ENCODE measurements at places on chromosomes 6 and 20.
A peak's percentile ranks its signal among the peaks of the same experiment; 100 is the strongest.

DNA sequence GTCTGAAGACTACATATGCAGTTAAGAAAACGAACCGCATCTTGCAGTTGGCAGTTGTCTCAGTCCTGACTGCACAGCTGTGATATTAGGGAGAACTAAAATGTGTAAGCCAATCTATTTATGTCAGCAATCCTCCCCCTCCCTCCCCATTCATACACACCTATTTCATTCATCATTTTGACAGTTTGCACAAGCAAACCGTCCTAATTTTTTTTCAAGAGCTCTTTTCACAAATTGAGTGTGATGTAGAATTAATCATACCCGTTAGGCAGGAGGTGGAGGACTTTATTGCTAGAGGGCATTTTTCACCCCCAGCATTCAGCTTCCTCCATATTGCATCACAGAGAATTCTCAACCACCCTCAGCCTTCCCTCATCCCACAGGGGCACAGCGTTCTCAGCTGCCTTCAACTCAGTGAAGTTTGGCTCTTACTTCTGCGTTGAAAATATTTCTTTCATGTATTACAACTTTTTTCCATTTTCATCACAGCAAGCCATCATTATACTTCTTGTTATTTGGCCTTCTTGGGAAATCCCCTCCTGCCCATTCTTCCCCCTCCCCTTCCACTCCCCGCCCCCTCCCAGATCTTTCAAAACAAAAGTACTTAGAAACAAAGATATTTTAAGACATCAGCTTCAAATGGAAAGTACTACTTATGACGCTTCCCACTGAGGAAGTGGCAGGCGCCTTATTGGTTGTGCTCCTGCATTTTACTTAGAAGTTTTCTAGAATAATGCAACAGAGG is 37.5 kb downstream of the NOX3 start:
- DNase-seq: no peak

- DNase-seq: no peak
These were observed 41.4 kb downstream of the INSM1 start for GRCh38 chr20:20409331-20409730.

- DNase-seq: no peak
These were observed 10.5 kb upstream of the KIAA1755 start for GRCh38 chr20:38270869-38271605.

DNA sequence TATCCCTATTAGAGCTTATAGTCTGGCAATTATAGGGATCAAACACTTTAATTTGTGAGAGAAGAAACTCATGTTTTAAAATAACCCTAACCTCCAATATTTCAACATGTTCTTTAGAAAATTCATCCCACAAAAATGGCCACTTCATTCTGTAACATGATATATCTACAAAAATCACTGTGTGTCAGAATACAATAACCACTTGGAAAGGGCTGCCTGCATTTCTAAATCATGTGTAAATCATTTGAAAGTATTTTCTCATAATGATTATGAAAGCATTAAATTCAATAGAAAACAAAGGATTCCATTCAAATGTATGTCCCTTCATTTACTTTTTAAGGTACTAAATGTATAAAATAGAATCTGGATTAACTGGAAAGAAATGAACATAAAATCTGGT is 101.4 kb upstream of the NHSL1 start:
- DNase-seq: no peak

- DNase-seq: no peak
These were observed 314.0 kb upstream of the JAG1 start for GRCh38 chr20:10987651-10988383.

DNA sequence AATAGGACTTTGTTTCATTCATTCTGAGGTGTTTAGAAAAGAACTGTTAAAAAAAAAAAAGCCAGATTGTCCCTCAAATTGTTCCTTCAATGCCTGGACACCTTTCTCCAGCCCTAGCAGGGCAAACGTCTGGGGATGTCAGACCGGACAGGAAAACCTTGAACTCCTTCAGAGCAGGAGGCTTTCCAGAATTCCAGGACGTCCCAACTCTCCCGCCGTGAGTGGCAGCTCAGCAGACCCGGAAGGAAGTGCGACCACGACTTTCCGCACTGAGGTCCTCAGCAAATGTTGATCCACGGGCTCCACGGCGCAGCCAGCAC is 139.1 kb downstream of the DLL1 start:
- DNase-seq: no peak

DNA sequence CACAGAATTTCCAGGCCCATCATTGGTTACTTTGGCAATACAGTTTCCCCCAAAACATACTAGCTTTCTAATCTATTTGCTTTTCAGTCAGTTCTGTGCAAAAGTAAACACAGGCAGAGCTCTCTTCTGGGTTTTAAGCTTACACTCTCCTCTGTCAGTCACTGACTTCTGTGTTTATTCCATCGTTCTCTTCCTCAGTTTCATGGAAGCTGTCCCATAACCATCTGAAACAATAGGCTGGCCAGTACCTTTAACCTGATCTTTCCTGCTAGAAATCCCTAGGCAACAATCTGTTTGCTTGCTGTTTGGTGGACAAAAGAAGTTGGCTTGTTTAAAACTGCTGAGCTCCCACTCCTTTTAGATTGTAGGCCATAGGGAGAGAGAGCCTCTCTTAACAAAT is 431.5 kb downstream of the HACE1 start:
- DNase-seq: no peak

GRCh38 chr20:23783447-23783846 is 32.7 kb upstream of the CST1 start:
- no peak for DNase-seq

DNA sequence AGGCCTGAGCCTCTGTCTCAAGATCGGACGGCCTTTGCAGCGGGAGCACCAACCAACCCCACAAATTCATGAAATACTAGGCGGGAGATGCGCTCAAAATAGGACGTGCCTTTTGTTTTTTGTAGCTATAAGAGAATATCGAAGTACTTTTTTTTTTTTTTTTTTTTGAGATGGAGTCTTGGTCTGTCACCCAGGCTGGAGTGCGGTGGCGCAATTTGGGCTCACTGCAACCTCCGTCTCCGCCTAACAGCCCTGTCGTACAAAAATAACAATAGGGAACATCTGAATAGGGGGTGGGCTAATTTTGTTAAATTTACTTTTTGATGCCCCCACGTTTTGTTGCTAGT is 5.9 kb upstream of the TUBB2A start:
- DNase-seq: no peak

GRCh38 chr6:113050979-113051378 is 703.8 kb downstream of the RFPL4B start:
- DNase-seq: no peak

DNA sequence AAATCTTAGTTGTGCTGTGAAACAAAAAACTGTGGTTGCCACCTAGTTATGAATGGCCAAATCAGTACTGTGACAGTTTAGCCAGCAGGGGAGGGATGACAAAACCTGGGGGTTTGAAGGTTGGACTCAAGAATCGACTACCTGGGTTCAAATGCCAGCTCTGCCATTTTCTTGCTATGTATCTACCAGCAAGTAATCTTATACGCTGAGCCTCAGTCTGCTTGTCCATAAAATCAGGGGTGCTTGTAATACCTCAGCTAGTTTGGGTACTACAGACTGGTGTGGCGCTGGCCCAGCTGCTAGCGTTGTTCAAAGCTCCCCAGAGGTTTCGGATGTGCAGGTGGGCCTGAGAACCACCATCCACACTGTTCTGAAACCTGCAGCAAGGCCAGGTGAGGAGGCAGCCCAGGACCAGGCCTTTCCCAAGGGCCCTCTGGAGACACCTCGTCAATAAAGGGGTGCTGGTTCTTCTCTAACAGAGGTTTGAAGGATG is 40.4 kb downstream of the TRAM2 start:
- DNase-seq: no peak

GRCh38 chr6:29887330-29887818 is 55.0 kb upstream of the HLA-A start:
- DNase-seq: peak; percentile 44

- DNase-seq: peak; percentile 24
These were observed 5.6 kb downstream of the BRD2 start for GRCh38 chr6:32974016-32974333.

GRCh38 chr6:10759312-10759839 is 11.8 kb downstream of the TMEM14B start:
- DNase-seq: no peak

- no peak for DNase-seq
These were observed 38.0 kb downstream of the TGM2 start for GRCh38 chr20:38126932-38127621.

GRCh38 chr6:128241216-128241615 is 279.2 kb downstream of the PTPRK start:
- DNase-seq: no peak

- no peak for DNase-seq
These were observed 57.7 kb downstream of the SNX5 start for GRCh38 chr20:17910828-17911294.

DNA sequence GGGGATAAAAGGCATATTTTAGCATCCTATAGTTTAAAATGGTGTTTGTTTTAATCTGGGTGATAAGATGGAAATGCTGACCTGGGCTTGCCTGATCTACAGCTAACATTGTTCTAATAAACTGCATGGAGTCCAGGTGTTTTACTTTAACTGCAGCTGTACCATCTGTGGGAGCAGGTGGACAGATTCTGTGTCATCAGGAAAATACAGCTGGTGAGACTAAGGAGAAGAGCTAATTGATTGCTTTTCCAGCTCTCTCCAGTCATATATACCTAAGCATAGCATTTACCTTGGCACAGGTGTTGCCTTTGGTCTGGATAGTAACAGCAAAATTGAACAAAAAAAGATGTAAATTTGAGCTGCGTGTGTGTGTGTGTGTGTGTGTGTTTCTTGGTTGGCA is 31.6 kb downstream of the CBFA2T2 start:
- no peak for DNase-seq

DNA sequence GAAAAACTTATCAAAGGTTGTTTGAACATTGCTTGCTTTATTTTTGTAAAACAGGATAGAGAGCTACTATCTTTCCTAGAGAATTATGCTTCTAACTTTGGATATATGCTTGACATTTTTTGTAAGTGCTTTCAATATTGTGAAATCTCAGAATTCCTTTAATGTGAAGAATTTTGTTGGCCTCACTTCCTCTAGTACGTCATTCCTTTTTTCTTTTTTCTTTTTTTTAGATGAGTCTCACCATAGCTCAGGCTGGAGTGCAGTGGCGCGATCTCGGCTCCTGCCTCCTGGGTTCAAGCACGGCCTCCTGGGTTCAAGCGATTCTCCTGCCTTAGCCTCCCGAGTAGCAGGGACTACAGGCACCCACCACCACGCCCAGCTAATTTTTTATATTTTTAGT is 668.1 kb downstream of the RFPL4B start:
- DNase-seq: no peak

Data from T-helper 2 cell (primary cell).